ENCODE measurements at places on chromosomes 5 and 9.

DNA sequence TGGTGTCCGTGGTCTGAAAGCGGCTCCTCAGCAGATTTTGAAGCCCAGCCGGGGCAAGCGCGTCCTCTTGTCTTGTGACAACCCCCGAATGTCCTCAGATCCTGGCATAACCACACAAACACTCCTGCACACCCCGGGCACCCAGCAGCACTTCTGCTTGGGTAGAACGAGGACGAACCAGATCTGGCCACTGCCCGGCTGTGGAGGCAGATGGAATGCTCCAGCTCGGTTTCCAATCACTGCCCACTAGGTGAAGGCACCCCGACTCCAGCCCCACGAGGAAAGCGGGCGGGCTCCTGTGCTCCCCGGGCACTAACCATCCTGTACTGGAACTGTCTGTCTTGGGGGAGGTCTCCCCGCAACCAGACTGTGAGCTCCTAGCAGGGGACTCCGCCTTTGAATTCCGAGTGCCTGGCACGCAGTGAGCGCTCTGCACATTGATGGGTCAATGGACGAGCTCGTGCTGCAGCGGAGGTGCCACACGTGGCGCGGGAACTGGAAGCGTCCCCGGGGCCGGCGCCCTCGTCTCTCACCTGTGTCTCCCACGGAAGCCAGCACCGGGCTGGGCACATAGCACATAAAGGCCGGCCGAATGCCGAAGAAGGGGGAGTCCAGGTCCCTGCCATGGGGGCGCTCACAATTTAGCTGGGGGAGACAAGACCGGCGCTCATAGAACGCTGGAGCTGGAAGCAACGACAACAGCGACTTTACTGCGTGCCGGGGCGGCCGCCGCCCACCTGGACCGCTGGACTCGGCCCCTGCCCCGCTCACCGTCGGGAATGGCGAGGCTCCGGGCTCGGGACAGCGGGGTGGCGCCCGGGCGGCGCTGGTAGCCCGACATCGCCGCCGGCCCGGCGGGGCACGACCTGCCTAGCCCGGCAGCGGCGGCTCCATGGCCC, 608 bp downstream of the ENTR1 start:
- no peak for DNase-seq

- no peak for DNase-seq
Observed at GRCh38 chr5:158877706-158878105, 222.0 kb downstream of the EBF1 start.

DNA sequence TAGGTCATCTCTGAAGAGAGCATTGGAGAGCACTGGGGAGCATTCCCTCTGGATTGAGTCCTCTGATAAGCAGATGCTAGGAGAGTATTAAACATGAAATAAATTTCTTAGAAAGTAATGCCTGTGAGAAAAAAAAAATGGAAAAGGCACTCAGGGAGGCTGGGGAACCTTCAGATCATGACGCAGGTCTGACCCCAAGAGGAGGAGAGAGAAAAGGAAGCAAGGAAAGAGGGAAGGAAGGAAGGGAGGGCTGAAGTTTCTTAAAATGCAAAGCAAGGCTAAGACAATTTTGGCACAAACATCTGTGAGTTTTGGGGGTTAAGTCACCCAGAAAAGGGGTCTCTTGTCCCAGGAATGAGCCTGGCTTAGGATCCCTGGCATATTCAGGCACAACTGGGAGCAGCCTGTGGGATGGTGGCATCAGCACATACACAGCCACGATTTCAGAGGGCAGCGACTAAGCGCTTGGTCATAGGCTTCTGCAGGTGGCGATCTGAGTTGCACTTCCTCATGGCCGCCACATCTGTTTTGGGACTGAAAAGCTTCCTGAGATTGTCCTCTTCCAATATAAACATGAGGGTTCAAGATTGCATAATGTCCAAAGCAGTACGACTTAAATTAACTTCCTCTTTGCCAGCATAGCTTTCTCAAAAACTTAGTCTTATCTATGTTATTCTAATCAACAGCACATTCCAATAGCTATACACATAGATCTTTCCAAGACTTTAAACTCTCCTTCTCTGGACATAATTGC, 692.7 kb downstream of the DNAH5 start:
- no peak for DNase-seq

DNA sequence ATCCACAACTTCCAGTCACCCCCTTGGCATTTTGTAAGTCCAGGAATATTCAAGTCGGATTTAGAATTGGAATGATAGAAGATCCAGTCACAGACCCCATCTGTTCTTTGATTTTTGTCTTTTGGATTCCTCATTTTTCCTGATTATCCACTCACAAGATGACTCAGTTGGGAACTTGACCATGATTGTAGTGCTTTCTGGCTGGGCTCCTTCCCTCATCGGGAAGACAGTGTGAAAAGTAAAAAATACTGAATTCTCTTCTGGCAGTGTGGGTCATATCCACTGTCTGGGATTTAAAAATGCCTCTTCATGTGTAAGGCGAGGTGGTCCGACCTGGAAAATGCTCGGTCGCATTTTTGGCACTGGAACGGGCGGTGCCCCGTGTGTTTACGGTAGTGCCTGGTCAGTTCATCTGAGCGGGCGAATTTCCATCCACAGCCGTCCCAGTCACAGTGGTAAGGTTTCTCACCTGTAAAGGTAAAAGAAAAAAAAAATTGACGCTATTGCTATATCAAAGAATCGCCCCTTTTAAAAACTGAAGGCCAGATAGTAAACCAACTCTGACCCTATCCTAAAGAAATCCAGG, 4.0 kb downstream of the KLF4 start:
- no peak for DNase-seq

DNA sequence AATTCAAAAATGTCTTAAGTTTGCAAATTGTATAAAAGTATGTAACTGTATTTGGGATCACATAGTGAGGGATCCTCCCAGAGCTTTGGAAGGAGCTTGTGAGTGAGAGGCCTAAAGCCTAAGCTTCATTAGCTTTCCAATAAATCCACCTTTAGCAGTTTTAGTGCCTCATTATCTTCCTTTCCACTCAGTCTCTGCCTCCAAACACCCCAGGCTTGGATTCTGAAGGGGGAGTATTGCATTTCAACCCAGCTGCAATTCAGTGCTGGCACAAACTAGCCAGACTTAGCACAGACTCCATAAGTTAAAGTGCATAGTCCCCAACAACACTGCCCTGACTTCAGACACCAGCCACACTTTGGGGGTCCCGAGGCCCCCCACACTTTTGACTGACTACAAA, 113.5 kb downstream of the SMARCA2 start:
- no peak for DNase-seq

- no peak for DNase-seq
Observed at GRCh38 chr5:106964132-106964531, 706.6 kb downstream of the EFNA5 start.

DNA sequence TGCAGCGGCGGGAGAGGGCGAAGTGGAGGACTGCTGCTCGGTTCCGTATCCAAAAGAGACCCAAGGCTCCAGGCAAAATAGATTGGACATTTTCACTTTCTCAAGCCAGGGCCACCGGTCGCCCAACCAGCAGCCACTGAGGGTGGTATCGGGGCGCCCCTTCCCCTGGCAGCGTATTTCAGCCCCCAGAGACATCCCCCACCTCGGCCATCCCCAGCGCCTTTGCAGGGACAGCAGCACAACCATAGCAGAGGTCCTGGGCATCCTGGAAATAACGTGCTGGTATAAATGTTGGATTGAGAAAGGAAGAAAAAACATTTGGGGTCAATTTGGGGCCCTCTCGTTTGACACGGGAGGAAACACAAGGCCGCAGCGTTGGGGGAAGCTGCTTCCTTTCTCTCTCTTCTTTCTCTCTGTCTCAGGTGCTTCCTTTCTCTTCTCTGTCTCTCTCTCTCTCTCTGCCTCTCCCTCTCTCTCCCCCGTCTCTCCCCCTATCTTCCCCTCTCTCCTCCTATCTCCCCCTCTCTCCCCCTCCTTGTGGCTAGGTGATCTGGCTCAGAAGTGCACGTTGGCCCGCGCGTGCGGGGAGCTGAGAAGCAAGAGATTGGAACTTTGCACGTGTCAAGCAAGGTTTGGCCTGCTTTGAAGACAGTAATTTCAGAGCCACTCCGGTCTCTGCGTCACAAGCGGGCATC, 624 bp upstream of the RETREG1 start:
- no peak for DNase-seq

- DNase-seq, result no peak
Observed at GRCh38 chr9:113957821-113958341, 81.8 kb downstream of the ZNF618 start.

GRCh38 chr5:109947667-109948066, 257.9 kb downstream of the MAN2A1 start:
- DNase-seq, result no peak

DNA sequence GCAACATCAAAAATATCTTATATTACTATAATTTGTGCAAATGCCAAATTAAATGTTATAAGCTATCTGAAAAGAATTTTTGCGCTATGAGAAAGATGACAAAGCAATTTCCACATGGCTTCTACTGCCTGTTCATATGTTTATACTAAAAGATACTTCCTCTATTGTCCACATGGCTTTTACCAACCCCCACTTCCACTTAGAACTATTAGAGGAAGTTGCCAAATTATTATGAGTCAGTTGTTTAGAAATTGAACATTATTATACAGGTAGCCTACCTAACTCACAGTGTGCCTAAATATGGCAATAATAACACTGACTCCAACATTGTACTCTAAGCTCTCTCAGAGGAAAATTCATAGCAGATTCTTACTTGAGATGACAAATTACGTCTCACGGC, 37.6 kb upstream of the SLC27A6 start:
- DNase-seq, result no peak

All from midbrain (tissue), 1 donor.